ENCODE measurements at places on chromosomes 1 and 21.
A peak's percentile ranks its signal among the peaks of the same experiment; 100 is the strongest.

- no peak for DNase-seq
Measured at GRCh38 chr1:29398431-29398830, 162.1 kb downstream of the PTPRU start.

- no peak for DNase-seq
Measured at GRCh38 chr1:198563583-198563982, 23.1 kb upstream of the ATP6V1G3 start.

GRCh38 chr1:64323054-64323453 is 119.6 kb downstream of the UBE2U start:
- DNase-seq = no peak

GRCh38 chr1:17259233-17259873 is 10.5 kb downstream of the PADI3 start:
- DNase-seq = no peak

- no peak for DNase-seq
Measured at GRCh38 chr1:22196641-22197040, 53.7 kb upstream of the WNT4 start.

- DNase-seq = peak; percentile 11
Measured at GRCh38 chr1:239987103-239987745, 104.5 kb upstream of the FMN2 start.

DNA sequence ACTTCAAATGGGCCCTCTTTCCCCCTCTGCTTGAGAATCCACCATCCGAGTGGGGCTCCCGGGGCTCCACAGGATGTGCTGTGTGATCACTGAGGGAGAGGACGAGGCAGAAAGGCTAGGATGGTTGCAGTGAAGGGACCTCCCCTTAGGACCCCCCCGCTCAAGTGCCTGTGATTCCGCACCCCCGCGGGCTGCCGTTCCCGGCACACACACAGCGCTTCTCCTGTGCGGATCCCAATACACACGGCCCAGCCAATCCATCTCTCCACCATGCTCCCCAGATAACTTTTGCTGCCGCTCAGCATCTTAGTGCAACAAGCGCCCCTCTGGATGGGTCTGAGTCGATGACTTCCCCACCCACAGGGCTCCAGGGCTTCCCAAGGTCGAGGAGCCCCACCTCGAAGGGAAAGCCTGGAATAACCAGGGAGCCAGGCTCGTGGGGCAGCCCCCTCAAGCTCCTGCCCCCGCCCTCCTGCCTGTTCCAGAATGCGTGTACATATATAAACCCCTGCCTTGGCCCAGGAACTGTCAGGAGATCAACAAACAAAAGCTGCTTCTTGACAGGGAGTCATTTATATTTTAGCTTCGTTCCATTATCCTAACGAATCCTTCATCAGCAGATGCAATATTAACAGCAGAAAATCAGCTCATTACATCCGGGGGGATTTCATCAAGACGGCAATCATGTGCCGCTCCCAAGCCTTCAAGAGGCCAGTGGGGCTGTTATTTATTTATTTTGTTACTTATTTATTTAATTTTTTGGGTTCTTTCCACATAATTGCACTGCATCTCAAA is 83.7 kb downstream of the CASZ1 start:
- DNase-seq = no peak

GRCh38 chr1:228866468-228866867 is 131.2 kb downstream of the RHOU start:
- DNase-seq = no peak

GRCh38 chr1:58774027-58774426 is 9.8 kb downstream of the JUN start:
- DNase-seq = no peak

DNA sequence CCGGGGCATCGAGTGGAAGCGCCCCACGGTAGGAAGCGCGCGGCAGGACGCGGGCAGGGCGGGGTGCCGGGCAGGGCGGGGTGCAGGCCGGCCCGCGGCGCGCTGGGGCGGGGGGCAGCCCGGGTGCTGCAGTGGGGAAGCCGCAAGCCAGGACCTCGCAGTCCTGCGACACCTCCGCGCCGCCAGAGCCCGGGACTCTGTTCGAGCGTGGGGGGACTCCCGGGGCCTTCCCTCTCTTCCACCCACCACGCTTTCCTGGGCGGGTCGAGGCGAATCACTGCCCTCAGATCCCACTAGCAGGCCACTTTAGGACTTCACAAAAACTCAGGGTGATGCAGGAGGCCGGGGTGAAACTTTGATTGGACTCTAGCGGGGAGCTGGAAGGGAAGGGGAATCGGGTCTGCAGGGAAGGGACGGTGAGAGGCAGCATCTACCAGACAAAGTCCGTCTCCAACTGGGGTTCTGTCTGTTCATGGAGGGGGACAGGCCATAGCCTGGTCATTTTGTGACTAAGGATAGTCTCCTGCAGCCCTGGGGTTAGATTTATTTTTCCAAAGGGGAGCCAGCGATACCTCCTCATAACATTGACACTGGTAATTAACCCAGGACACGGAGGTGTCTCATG is 623 bp downstream of the CAPN2 start:
- no peak for DNase-seq

- peak; percentile 56 for DNase-seq
Measured at GRCh38 chr1:33384040-33384812, 46.7 kb downstream of the PHC2 start.

- peak; percentile 31 for DNase-seq
Measured at GRCh38 chr1:168582688-168583336, 6.4 kb downstream of the XCL1 start.

- peak; percentile 34 for DNase-seq
Measured at GRCh38 chr1:17696417-17697301, 58.5 kb upstream of the ACTL8 start.

- no peak for DNase-seq
Measured at GRCh38 chr1:9164919-9165318, 36.0 kb upstream of the GPR157 start.

- DNase-seq = no peak
Measured at GRCh38 chr1:53557830-53558738, 98.9 kb downstream of the DMRTB1 start.

DNA sequence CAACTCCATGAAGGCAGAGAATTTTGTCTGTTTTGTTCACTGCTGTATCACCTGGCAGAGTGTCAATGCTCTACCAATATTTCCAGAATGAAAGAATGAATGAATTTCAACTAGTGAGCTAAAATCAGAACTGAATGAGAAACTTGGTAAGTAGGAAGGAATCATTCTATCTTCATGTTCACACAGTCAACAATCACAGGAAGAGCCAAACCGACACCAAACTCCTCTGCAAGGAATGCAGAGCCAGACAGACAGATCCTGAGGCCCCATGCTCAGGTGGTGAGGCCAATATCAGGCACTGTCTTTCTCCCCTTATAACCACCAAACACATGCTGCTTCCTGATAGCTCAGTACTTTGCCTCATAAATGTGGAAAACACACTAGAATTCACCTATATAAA is 139.1 kb downstream of the SLC45A1 start:
- DNase-seq = no peak

GRCh38 chr1:189103956-189104355 is 1373.7 kb downstream of the BRINP3 start:
- DNase-seq = no peak

- no peak for DNase-seq
Measured at GRCh38 chr1:205480349-205480985, 24.0 kb upstream of the CDK18 start.

GRCh38 chr1:50940291-50940690 is 19.8 kb downstream of the FAF1 start:
- no peak for DNase-seq

- no peak for DNase-seq
Measured at GRCh38 chr1:24609949-24610517, 33.1 kb upstream of the SRRM1 start.

GRCh38 chr1:78090472-78091133 is 44.8 kb downstream of the GIPC2 start:
- DNase-seq = no peak

- no peak for DNase-seq
Measured at GRCh38 chr1:61119085-61119484, 36.7 kb downstream of the NFIA start.

DNA sequence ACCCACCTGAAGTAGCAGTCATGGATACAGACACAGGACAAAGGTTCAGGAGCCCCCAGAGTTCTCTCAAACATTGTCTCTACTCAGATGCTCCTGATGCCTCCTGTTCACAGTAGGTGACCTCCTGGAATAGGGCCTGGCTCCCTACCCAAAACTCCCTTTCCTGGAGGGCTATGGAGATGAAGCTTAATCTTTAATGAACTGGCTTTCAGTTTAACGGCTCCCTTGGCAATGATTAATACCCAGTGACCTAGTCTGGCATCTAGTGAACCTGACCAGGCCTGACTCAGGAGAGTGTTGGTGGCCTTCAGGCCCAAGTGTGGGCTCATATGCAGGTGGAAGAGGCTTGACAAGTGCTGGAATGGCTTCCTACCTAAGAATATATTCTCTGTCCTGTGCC is 65.2 kb upstream of the TRABD2B start:
- no peak for DNase-seq

DNA sequence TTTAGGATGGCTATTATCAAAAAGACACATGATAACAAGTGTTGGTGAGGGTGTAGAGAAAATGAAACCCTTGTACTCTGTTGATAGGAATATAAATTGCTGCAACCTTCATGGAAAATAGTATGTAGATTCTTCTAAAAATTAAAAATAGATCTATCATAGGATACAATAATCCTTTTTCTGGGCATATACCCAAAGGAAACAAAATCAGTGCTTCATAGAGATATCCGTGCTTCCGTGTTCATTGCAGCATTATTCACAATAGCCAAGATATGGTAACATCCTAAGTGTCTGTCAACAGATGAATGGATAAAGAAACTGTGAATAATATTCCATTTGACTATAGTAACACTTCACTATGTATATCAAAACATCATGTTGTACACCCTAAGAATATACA is 106.7 kb downstream of the MIS18A start:
- no peak for DNase-seq

- no peak for DNase-seq
Measured at GRCh38 chr21:39184050-39184980, 1.1 kb upstream of the PSMG1 start.

- no peak for DNase-seq
Measured at GRCh38 chr1:186534401-186534800, 73.5 kb upstream of the PDC start.

DNA sequence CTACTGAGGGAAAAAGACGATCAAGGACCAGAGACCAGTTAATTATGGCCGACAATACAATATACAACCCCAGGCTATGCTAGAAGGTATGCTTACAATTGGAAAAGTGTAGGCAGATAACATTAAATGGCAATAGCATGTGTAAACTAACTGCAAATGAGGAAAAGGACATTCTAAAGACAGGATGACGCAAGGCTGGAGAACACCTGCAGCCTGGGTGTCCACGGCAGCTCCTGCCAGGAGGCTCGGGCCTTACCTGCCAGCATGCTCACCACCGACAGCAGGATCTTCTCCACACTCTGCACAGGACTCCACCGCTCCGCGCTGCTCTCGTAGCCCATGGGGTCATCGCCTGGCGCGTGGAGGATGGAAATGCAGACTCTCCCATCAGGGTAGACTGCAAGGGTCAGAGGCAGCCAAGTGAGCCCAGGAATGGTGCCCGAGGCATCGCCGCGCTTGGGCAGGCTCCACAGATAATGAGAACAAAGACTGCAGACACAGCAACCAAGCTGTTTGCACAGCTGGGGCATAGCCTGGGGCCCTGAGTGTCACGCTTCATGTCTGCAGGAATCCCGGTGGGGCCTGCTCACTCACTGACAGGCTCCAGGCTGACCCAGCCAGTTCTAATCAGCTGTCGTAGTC is 28.2 kb downstream of the UBE2G2 start:
- DNase-seq = no peak

- no peak for DNase-seq
Measured at GRCh38 chr1:175129182-175129581, 61.5 kb downstream of the TNN start.

GRCh38 chr21:38869196-38869595 is 63.5 kb downstream of the ETS2 start:
- no peak for DNase-seq

- no peak for DNase-seq
Measured at GRCh38 chr1:33429856-33430691, 821 bp downstream of the PHC2 start.

GRCh38 chr1:117231748-117232373 is 21.1 kb upstream of the VTCN1 start:
- no peak for DNase-seq

GRCh38 chr21:43854773-43855633 is 10.0 kb upstream of the AGPAT3 start:
- no peak for DNase-seq

GRCh38 chr1:234780531-234781162 is 170.7 kb upstream of the IRF2BP2 start:
- DNase-seq = no peak

DNA sequence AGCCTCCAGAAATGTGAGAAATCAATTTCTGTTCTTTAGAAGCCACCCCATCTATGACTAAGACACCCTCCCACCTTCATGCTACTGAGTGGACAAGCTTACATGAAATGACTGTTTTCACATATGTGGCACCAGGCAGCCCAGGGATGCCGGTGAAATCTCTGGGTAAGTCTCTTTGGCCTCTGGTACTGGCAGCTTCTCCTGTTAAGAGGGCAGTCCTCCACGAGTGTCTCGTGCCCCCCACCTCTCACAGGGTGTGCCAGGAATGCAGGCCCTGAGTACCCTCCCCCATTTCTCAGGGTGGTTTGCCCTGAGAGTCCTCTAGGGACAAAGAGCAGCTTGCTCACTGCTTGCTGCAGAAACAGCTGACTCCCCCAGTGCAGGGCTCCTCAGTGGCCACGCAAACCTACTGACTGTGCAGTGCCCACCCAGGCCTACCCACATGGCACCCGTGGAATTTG is 3.2 kb upstream of the PRXL2B start:
- no peak for DNase-seq

Data from skeletal muscle cell (primary cell).